ENCODE measurements at places on chromosomes 5 and 9.

- DNase-seq: no peak
These were observed 138.8 kb upstream of the CD180 start for GRCh38 chr5:67335426-67335825.

- no peak for DNase-seq
These were observed 4.1 kb downstream of the TRIO start for GRCh38 chr5:14147210-14147609.

DNA sequence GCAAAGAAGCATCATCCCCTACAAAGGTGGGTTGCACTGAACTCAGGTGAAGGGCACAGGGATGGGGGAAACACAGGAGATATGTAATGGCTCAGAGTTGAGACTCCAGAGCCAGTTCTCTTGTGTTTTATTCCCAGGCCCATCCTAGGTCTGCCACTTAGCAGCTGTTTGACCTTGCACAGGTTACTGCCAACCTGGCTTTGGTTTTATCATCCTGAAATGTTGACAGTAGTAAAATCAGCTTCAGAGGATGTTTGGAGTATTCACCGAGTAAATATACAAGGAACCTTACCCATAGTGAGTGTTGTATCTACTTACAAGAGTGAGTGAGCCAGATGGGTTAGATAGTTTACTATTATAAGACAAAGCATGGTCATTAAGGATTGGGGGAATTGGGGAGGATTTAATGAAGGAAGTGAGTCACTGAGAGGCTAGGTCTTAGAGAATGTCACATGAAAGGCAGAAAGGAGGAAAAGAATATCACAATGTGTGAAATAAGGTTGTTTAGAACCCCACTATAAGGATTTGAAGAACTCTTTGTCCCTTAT is 141.3 kb downstream of the MAN2A1 start:
- DNase-seq: no peak

- DNase-seq: no peak
These were observed 114.8 kb downstream of the WNK2 start for GRCh38 chr9:93298498-93299417.

DNA sequence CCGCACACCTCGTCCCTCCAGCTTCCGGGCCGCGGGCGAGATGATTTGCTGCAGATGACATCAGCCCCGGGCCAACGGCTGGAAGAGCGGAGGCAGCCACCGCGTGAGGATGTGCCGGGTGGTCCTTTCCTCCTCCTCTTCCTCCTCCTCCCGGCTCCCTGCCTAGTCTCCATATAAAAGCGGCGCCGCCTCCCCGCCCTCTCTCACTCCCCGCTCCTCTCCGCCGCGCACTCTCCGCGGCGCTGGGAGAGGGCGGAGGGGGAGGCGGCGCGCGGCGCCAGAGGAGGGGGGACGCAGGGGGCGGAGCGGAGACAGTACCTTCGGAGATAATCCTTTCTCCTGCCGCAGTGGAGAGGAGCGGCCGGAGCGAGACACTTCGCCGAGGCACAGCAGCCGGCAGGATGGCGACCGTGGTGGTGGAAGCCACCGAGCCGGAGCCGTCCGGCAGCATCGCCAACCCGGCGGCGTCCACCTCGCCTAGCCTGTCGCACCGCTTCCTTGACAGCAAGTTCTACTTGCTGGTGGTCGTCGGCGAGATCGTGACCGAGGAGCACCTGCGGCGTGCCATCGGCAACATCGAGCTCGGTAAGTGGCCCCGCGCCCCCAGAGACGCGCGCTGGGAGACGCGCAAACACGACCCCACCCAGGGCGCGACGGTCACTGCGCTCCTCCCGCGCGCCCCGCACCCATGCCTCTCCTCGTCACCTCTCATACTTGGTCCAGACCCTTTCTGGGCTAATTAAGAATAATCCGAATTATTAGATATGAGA is at the start of gene MAP1B:
TSS of gene MAP1B (plus strand) at position 345 of the 770 bp plus-strand sequence. CDS start at position 402, 57 bp downstream.
- DNase-seq: no peak

GRCh38 chr5:145917288-145917687 is 19.1 kb upstream of the SH3RF2 start:
- no peak for DNase-seq

GRCh38 chr9:100033877-100034551 is 64.8 kb downstream of the ERP44 start:
- DNase-seq: no peak

DNA sequence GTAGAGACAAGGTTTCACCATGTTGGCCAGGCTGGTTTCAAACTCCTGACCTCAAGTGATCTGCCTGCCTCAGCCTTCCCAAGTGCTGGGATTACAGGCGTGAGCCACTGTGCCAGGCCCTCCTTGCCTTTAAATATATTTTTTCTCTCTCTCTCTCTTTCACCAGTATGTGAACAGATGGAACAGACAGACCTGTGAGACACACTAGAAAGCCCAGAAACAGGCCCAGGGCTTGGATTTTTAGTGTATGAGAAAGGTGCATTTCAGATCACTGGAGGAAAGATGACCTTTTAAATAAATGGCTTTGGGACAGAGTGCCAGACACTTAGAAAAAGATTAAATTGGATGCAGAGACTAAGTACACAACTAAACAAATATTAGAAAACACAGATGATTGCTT is 3.1 kb downstream of the RASGEF1C start:
- DNase-seq: no peak

DNA sequence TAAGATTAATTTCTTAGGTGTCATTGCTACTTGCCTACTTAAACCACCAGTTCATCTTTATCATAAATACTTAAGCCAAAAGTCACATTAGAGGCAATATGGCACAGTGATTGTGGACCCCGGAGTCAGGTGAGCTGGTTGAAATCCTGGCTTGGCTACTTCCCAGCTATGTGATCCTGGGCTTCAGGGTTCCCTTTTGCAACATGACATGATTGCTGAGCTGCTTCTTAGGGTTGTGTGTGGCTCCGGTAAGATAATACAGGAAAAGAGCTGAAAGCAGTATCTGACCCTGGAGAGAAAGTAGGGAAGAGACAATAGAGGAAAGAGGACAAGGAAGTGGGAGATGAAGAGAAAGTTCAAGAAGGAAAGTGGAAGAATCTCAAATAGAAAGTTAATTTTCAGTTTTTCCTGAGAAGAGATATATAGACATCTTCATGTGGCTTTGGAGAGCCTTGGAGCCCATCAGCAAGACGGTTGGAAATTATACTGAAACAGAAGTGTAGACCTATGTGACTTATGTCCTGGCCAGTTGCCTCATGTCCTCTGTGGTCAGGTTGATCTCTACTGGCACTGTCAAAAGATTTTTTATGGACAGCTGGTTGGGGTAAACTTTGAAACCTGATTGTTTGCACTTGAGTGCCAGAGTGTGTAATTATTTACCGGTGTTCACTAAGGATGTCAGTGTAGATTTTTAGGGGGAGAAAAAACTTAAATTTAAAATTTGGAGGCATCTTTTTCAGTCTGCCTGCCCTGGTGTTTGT is 93.2 kb downstream of the GHR start:
- DNase-seq: no peak
